ENCODE measurements at places on chromosomes 2 and 18. TPM values are rescaled to one million over a fixed set of nuclear protein-coding genes. Genes with fewer than 3 reads are reported as not detected.
A peak's percentile ranks its signal among the peaks of the same experiment; 100 is the strongest.

DNA sequence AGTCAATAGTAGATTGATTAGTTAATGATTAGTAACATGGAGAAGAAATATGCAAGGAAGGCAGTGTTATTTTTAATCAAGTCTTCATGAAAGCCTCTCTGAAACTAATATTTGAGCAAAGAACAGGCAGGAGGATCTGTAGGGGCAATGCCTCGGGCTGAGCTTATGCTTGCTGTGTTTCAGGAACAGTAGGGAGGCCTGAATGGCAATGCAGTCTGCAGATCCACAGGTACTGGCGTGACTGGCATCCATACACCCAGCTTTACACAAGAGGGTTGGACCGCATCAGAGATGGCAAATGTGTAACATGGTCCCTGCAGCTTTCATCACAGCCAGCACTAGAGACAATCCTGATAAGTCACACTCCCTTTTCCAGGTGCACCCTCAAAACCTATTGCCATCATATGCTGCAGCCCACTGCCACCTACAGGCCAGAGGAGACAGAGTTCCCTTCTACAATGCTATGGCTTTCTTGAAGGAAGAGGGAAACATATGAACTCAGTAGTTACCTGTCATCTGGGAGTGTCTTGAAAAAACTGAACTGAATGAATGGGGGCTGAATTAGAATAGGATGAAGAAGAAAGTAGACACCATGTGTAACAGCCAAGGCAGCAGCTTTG is 582.4 kb upstream of the RAB6C start:
- H3K36me3 ChIP-seq = no peaks in the 10 kb centered on the region
- no peak overlapping the region for H3K27ac ChIP-seq
- H3K4me1 ChIP-seq = no peaks in the 10 kb centered on the region
- no peaks in the 10 kb centered on the region for H3K27me3 ChIP-seq
- H3K4me3 ChIP-seq = no peak overlapping the region
- peak; percentile 11 for DNase-seq

DNA sequence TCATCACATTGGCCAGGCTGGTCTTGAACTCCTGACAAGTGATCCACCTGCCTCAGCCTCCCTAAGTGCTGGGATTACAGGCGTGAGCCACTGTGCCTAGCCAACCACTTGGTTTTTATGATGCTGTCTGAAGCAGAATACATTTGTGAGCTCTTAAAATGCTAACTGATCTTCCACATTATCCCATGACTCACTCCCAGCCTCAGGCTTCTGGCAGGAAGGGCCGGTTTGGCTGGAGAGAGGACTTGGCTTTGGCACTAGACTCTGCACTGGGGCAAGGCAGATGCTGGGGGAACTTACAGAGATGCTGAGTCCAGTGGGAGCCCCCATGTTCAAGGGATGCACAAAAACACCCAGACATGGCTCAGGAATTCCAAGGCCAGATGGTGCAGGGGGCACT is 40.5 kb upstream of the SH3BP4 start:
- H3K4me1 ChIP-seq = peaks cover 3% of the 10 kb centered on the region
- H3K27ac ChIP-seq = no peak overlapping the region
- H3K36me3 ChIP-seq = no peaks in the 10 kb centered on the region
- DNase-seq = peak; percentile 87
- H3K4me3 ChIP-seq = no peak overlapping the region

DNA sequence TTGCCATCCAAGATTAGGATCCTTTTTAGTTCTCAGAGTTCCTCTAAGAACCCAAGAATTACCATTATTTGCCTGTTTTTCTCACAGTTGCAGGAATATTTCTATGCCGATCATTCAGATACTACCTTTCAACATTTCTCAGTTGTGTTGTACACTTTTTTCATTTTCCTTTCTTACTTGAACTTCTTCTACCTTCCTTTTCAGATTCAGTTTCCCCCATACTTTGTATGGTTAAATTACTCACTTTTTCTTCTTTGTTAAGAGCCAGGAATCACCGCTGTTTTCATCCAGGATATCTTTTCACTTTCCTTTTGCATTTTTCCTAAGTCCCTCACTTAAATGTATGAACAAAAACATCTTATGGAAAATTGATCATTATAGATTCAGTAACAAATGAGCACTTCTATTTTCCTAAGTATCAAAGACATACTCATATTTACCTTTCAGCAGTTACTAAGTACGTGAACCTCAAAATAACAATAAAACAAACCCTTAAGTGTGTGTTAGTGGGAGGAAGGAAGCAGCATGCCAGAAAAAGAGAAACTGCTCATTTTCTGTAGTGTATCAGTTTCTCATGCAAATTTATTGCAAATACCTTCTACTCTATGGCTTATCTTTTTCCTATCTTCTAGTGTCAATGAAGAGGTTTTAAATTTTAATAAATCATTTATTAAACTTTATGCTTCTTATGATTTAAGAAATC is 64.3 kb upstream of the STAT1 start:
- no peak overlapping the region for H3K4me3 ChIP-seq
- no peaks in the 10 kb centered on the region for H3K4me1 ChIP-seq
- no peak overlapping the region for H3K27ac ChIP-seq
- no peaks in the 10 kb centered on the region for H3K27me3 ChIP-seq
- DNase-seq = no peak

GRCh38 chr2:106858810-106859209 is 27.2 kb downstream of the ST6GAL2 start:
- no peak for DNase-seq
- H3K36me3 ChIP-seq = no peaks in the 10 kb centered on the region
- no peaks in the 10 kb centered on the region for H3K4me1 ChIP-seq
- H3K4me3 ChIP-seq = no peak overlapping the region
- H3K27me3 ChIP-seq = no peaks in the 10 kb centered on the region
- no peak overlapping the region for H3K27ac ChIP-seq

The TMEFF2 gene
- total RNA-seq = 0.33 TPM

GRCh38 chr2:201157694-201158093 is 25.2 kb upstream of the CASP10 start:
- H3K36me3 ChIP-seq = peaks cover 6% of the 10 kb centered on the region
- no peak overlapping the region for H3K27ac ChIP-seq
- no peak overlapping the region for H3K4me3 ChIP-seq
- no peak for DNase-seq
- no peaks in the 10 kb centered on the region for H3K27me3 ChIP-seq

The HOXD12 gene
- not detected for total RNA-seq

GRCh38 chr2:74007711-74008110 is 23.0 kb downstream of the TET3 start:
- DNase-seq = no peak
- peaks cover 29% of the 10 kb centered on the region for H3K4me1 ChIP-seq
- H3K36me3 ChIP-seq = no peaks in the 10 kb centered on the region
- no peak overlapping the region for H3K27ac ChIP-seq
- no peak overlapping the region for H3K4me3 ChIP-seq

DNA sequence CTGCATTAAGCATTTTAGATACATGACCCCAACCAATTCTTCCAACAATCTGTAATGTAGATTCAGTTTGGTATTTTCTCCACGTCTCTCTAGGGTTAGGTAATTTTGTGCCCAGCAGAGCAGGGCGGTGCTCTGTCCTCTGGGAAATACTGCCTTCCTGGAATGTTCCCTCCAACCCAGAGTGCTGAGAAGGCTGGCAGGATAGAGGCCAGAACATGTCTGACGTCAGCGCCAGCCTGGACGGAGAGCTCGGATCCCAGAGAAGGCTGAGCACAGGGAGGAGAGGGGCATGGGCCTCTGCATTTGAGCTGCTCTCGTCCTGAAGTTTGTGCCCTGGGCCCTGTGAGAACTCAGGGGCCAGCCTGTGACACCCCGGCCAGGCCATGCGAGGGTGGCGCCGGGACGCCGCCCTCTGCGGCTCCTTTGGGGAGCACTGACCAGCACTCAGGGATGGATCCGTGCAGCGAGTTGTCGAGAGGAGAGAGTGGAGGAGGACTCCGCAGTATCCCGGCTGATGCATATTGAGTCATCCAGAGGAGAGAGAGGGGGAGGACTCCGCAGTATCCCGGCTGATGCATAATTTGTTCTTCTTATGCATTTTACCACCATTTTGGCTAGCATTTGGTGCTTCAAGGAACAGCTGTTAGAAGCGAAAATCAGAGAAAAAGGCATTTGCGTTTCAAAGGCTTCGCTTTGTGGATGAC is 80.0 kb upstream of the PXDN start:
- H3K4me1 ChIP-seq = no peaks in the 10 kb centered on the region
- H3K27ac ChIP-seq = no peak overlapping the region
- peak; percentile 59 for DNase-seq
- no peaks in the 10 kb centered on the region for H3K36me3 ChIP-seq
- no peak overlapping the region for H3K4me3 ChIP-seq
- peaks cover 5% of the 10 kb centered on the region for H3K27me3 ChIP-seq

The MEP1B gene
- total RNA-seq = under 0.01 TPM

The GATA6 gene
- 10.0 TPM for total RNA-seq

DNA sequence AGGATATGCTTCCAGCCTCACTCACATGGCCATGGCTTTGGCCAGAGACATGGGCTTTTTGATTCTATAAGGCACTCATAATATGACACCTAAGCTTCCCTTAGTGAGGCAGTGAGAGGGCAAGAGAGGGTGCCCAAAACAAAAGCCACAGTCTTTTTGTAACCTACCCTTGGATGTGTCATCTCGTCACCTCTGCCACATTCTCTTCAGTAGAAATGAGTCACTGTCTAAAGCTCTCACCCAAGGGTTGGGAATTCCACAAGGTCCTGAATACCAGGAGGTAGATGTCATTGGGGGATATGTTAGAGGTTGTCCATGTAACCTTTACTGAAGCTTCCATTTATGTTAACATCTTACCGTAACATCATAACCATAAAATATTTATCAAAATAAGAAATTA is 108.4 kb downstream of the ALMS1 start:
- no peak overlapping the region for H3K27ac ChIP-seq
- H3K4me1 ChIP-seq = no peaks in the 10 kb centered on the region
- H3K27me3 ChIP-seq = no peaks in the 10 kb centered on the region

DNA sequence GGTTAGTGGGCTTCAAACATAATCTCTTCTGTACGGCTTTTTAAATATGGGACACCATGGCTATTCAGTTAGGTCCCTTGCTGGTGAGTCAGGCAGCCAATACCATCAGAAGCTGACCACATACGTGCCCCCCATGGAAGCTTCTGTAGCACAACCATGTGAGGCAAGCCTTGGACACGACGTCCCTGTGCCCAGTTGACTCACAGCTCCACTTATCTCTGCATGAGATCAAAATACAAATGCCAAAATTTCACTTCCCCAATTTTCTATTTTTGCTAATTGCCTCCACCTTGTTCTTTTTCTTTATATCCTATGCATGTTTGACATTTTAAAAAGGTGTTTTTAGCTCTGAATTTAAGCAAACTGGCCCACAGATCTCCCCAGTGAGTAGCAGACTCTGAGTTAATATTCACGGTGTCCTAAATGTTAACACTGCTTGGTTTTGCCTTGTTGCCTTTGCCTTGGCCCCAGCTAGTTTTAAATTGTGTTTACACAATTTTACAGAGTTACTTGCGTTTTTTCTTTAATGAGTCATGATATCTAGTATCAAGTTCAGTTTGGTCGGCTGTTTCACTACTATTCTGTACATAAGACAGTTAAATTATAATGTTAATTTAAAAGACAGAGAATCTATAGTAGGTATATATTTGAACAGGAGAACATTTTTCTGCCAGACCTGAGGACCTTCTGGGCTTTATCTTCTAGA is 77.5 kb downstream of the CDCA7 start:
- DNase-seq = peak; percentile 86
- H3K36me3 ChIP-seq = no peaks in the 10 kb centered on the region
- H3K4me1 ChIP-seq = no peaks in the 10 kb centered on the region
- H3K27me3 ChIP-seq = peaks cover 7% of the 10 kb centered on the region
- no peak overlapping the region for H3K27ac ChIP-seq

DNA sequence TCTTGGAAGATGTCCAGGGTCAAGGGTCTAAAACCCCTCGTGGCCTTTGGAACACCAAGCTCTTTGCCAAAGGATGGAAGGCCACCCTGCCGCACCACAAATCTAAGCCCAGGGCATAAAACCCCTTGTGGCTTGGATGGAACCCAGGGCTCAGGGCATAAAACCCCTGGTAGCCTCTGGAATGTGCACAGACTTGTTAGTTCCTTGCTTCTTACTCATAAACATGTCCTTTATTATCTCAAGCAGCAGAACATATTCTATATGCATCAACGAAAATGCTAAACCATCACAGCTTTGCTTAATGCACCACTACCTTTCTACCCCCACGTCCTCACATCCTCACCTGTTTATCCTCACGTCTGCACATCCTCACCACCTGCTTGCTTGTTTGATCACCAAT is 998.0 kb downstream of the DSC3 start:
- no peak overlapping the region for H3K4me3 ChIP-seq
- H3K36me3 ChIP-seq = no peaks in the 10 kb centered on the region
- H3K27ac ChIP-seq = no peak overlapping the region
- no peak for DNase-seq
- no peaks in the 10 kb centered on the region for H3K4me1 ChIP-seq
- H3K27me3 ChIP-seq = no peaks in the 10 kb centered on the region

DNA sequence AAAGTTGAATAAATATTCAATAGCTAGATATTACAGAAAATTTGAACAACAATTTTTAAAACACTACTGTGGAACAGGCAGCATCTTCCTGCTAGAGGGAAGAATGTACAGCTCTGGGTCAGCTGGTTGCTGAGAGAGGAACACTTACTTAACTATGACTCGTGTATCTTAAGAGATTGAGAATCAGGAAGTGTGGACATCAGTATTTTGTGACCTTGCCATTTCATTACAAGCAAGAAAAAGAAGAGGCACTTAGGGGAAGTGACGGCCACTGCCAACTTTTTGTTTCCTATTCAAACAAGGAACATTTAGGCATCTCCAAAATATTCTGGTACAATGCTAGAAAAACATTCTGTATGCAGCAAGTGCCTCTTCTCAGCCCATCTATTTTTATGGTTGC is 45.9 kb downstream of the ITPRID2 start:
- H3K36me3 ChIP-seq = no peaks in the 10 kb centered on the region
- no peaks in the 10 kb centered on the region for H3K4me1 ChIP-seq
- no peak overlapping the region for H3K4me3 ChIP-seq
- H3K27ac ChIP-seq = no peak overlapping the region

The MROH2A gene
- total RNA-seq = not detected

The TRIM43 gene
- total RNA-seq = not detected

DNA sequence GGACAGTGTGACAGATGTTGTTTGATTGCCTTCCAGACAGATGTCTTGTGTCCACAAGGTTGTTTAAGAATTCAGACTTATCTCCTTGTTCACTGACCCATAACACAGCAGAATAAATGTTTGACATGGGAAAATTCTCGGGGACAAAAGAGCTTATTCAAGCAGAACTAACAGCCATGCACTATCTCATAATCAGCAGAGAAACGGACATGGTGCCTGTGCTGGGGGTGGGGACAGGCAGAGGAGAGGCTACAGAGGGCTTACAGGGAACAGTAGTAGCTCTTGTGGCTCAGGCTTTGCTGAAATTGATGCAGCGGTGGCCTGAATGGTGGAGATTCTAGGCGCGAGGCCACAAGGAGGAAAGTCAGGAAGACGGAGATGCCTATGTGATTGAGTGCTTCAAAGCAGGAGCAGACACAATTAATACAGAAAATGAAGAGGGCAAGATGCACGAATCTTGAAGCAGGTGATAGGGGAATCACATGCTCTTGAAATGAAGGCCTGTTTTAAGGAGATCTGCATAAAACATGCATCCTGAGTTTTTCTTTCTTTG is 62.0 kb upstream of the CAB39 start:
- H3K27ac ChIP-seq = no peak overlapping the region
- no peak overlapping the region for H3K4me3 ChIP-seq
- H3K4me1 ChIP-seq = no peaks in the 10 kb centered on the region
- no peaks in the 10 kb centered on the region for H3K36me3 ChIP-seq
- DNase-seq = no peak

GRCh38 chr2:228763379-228763981 is 507.6 kb downstream of the PID1 start:
- no peak overlapping the region for H3K4me3 ChIP-seq
- H3K4me1 ChIP-seq = no peaks in the 10 kb centered on the region
- H3K27ac ChIP-seq = no peak overlapping the region
- DNase-seq = no peak
- no peaks in the 10 kb centered on the region for H3K36me3 ChIP-seq

The CKAP2L gene
- total RNA-seq = 0.26 TPM

All from fibroblast of lung (primary cell).